Vagina (tissue), 2 donors: ENCODE measurements at places on chromosomes 1 and 21.

DNA sequence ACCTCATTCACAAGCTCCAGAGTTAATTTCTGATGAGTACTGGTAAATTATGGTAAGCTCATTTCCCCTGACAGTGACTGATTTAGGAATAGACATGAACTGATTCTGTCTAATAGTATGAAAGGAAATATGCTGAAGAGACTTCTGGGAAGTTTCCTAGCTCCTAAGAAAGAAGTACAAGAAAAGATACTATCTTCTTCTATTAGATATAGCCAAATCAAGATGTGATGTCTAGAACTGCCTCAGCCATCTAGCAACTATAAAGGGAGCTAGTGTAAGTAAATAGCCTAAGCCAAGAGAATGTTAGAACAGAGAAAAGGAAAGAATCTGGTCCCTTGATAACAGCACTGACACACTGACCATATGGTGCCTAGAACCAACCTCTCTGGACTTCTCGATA lies 10.7 kb upstream of the PHTF1 start:
- DNase-seq, result no peak

- no peak for DNase-seq
Observed at GRCh38 chr1:43302721-43303470, 2.1 kb downstream of the TIE1 start.

DNA sequence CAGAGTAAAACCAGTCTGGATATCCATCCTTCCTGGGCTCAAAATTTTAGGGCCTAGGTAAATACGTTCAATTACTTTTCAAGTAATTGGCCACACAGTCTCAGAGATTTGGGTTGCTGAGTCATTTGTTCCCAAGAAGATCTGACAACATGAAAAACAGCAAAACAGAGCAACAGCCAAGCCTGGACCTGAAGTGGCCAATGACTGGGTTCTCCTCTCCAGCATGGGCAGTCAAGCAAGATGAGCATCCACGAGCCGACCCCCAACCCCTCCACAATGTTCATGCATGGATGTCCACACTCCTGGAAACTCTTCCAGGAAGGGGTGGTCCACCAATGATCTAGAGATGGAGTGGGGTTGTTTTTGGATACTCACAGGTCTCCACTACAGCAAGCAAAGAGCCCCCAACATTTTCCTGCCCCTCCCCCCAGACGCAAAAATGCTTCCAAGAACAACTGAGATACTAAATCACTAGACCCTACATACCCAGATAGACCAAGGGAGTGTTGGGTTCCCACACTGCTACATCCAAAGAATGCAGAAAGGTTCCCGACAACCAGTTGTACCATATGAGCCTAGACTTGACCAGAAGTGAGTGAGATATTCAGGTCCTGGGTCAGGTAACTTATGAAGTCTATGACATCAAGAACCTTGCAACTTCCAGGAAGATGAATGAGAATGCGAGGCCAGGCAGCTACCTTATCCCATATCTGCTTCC lies 73.0 kb downstream of the CD46 start:
- DNase-seq, result no peak

DNA sequence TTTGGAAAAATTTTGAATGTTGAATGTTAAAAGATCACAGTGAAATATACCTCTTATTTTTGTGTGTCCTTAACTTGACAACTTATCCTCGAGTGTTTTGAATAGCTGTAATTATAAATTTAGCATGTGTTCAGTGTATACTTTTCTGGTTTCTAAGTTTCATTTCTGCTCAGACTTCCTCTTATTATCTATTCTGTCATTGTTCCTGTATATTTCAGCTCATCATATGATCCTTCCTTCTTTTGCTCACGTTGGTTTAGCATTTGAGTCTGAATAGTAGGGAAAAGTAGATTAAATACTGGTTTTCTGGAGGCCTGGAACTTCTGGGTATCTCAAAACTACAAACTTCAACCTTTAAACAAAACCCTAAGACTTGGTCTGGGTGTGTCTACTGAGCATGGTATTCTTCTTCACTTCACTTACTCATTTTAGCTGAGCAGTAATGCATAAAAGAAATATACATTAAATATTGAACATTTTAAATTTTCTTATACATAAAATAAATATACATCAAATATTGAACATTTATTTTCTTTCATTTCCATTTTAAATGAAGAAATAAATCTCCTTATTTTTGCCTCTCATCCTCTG lies 3.3 kb upstream of the ATP6V1G3 start:
- no peak for DNase-seq

DNA sequence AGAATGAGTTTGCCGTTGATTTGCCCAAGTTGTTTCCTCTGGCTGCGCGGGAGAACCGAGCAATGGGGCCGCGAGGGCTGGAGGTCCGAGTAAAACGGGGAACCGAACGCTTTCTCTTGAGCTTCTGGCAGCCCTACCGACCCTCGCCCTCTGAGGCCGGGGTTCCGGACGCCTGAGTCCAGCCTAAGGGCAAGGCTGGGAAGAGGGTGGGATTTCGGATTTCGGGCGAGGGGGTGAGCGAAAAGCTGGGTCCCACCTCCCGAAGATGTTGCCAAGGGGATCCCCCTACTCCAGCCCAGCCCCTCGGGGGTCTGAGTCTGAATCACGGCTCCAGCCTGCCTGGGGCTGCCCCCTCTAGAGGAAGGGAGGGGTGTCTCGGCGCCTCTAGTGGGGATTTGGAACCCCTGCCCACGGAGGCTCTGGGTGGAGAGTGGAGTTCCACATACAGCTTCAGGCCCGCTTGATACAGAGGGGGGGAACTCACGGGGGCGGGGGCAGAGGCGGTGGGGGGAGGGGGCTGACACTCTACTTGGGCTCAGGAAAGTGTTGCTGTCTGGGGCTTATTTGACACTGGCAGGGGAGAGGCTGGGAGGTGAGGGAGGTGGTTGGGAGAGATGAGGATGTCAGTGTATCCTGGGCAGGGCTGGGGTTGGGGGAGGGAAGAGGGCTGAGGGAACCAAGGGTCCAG lies 617 bp downstream of the KIRREL1 start:
- no peak for DNase-seq

GRCh38 chr1:36966242-36966641 lies 68.1 kb downstream of the GRIK3 start:
- DNase-seq, result no peak

GRCh38 chr1:89903550-89903949 lies 82.7 kb downstream of the LRRC8D start:
- DNase-seq, result no peak

GRCh38 chr1:185284533-185285276 lies 32.3 kb downstream of the IVNS1ABP start:
- DNase-seq, result no peak

DNA sequence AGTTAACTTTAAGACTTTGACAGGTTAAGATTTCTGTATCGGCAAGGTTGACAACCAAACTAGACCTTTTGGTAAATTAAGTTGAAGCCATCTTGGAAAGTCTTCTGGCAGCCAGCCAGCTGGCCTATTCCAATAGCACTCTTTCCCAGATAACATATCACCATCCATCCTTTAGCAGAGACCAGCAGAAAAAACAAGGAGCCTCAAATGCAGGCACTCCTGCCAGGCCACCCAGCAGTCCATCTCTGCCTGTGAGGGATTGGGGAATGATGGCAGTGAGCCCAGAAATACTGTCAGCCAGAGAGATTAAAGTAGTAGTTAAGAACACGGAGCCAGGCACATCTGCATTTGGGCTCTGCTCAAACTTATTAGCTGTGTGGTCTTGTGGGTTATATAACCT lies 19.4 kb downstream of the ZBTB40 start:
- DNase-seq, result no peak

DNA sequence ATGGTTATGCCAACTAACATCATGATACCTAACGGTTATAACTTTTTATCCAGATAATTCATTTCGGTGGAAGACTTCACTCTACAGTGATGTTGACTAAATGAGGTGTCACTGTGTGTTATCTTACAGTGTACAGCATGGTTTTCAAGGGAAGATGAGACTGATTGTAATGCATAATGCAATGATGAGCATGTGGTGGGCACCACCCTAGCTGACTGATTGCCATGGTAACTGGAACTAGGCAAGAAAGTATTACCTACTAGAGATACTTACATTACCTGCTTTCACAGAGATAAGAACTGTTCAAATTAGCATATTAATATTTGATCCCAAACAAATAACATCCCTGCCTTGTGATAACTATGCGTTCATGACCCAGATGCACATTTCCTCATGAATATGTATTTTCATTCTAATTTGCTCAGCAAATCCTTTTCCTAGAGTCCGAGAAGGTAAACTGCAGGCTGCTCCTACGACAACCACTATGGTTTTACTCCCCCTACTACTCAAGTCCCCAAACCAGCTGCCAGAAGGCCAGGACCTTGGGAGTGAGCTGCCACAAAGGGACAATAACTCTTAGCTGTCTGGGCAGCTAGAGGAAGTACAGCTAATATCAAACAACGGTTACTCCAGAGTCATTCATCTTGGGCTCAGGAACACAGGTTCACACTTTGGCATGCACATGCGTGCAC lies 29.2 kb downstream of the TRABD2B start:
- no peak for DNase-seq

DNA sequence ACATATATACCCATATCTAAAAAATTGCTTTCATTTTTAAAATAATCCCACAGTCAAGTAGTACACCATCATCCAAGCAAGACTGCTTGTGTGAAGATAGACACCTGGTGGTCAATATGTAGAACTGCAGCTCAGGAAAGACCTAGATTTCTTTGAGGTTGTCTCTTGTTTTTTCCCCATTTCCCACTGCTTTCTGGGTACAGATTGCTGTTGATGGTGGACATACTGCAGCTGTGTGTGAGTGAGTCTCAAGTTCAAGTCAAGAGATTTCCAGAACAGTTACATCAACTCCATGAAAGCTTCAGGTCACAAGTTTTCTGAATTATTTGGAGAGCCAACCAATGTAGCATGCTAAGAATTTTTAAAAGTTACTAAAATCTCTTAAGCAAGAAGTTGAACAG lies 306.4 kb downstream of the DUSP10 start:
- DNase-seq, result no peak

- no peak for DNase-seq
Observed at GRCh38 chr1:201119206-201120197, 7.3 kb upstream of the CACNA1S start.

DNA sequence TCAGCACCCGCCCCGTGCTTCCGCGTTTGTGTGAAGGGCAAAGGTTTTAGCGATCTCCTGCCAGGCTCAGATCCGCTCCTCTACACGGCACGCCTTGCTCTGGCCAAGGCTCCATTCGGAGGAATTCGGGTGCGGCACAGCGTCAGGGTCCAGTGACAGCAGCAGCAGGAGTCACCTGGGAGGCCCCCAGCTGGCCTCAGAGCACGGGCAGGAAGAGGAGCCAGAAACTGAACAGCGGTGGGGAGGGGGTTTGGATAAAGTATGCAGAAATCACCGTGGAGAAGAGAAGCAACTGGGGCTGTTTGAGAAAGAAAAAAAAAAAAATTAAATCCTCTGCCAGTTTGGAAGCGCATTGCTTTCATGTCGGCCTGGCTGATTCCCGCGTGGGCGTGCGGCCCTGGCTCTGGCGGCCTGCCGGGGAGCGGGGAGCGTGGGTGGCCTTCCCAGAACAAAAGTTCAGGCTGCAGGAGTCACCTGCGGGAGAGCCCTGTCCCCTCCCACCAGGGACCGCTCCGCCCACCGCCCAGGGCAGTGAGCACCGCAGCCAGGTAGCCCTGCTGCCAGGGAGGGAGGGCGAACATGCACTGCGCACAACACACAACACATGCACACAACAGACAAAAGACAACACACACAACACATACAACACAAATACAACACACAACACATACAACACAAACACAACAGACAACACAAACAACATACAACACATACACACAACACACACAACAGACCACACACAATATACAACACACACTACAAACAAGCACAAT lies 107.6 kb downstream of the ETS2 start:
- DNase-seq, result peak; percentile 96

GRCh38 chr1:245051349-245052221 lies 103.2 kb upstream of the KIF26B start:
- DNase-seq, result no peak

GRCh38 chr1:52629325-52629643 lies 3.7 kb upstream of the SHISAL2A start:
- peak; percentile 49 for DNase-seq

GRCh38 chr1:31788825-31789256 lies 24.7 kb upstream of the ADGRB2 start:
- no peak for DNase-seq

DNA sequence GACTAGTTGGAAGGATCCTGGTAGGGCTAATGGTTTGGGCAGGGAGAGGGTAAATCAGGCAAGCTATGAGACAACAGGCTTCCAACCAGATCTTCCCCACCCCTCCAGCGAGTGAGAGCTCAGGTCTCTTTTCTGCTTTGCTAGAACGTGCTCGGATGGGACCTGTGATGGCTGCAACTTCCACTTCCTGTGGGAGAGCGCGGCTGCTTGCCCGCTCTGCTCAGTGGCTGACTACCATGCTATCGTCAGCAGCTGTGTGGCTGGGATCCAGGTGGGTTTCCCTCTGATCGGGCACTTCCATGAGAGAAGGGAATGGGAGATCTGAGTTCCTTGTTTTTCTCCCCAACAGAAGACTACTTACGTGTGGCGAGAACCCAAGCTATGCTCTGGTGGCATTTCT lies 14.0 kb upstream of the SARS1 start:
- DNase-seq, result no peak

DNA sequence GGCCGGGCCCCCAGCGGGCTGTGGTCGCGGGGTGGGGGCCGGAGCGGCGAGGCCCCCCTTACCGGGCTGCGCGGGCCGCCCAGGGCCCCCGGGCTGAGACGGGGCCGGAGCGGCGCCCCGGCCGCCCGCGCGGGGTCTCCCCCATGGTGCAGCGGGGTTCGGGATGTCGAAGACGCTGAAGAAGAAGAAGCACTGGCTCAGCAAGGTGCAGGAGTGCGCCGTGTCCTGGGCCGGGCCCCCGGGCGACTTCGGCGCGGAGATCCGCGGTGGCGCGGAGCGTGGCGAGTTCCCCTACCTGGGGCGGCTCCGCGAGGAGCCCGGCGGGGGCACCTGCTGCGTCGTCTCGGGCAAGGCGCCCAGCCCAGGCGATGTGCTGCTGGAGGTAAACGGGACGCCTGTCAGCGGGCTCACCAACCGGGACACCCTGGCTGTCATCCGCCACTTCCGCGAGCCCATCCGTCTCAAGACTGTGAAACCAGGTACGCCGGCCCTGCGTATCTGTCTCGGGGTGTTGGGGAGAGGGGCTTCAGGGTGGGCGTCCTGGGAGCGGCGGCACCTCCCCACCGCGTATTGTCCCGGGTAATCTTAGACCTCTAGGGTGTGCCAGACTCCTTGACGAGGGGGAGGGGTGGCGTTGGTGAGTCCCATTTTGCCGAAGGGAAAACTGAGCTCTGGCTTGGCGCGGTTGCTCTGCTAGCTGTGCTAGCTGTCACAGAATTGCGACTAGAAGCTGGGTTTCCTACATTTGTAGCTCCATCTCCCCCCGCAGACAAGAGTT lies 745 bp downstream of the MAGI3 start:
- peak; percentile 96 for DNase-seq
